Kidney (tissue), 22 donors: ENCODE measurements at places on chromosomes 11 and 22. TPM values are rescaled to one million over a fixed set of nuclear protein-coding genes. Genes with fewer than 3 reads are reported as not detected.

The PIWIL4 gene
- 2.6 TPM for polyA plus RNA-seq

The SMIM35 gene
- polyA plus RNA-seq = 0.80 TPM

The SYT7 gene
- 6.7 TPM for polyA plus RNA-seq

The RBMXL2 gene
- polyA plus RNA-seq = not detected

The PVALB gene
- polyA plus RNA-seq = 400 TPM
